ENCODE measurements at places on chromosomes 5 and 9. TPM values are rescaled to one million over a fixed set of nuclear protein-coding genes. Genes with fewer than 3 reads are reported as not detected.

DNA sequence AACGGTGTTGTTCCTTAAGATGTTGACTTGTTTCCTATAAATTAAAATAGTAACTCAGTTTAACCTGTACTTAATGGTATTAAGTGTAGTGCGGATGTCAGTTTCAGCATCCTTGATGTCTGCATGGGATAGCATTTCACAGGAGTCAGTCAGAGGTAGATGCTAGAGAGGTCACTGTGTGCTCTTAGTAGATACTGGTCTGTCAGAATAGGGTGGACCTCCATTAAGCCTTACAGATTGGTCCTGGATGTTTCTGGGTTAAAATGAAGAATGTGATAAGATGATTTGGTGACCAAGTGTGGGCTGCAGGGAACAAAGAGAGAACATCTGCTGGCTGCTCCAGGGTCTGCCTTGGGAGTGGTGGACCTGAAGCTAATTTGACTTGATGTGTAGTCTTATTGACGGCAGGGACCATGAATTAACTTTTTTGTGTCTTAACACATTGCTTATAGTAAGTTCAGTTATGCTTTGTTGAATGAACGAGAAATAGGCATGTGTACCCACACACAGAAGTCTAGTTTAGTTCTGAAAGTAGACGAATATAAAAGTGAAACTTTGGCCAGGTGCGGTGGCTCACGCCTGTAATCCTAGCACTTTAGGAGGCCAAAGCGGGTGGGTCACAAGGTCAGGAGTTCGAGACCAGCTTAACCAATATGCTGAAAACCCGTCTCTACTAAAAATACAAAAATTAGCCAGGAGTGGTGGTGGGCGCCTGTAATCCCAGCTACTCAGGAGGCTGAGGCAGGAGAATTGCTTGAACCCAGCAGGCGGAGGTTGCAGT lies 12.5 kb downstream of the RAB24 start:
- peak overlapping the region; percentile 34 for H3K27ac ChIP-seq
- peaks cover 4% of the 10 kb centered on the region for H3K4me1 ChIP-seq

The TRIM7 gene
- 0.93 TPM for total RNA-seq

GRCh38 chr5:50853151-50853550 lies 186.7 kb downstream of the PARP8 start:
- no peak overlapping the region for H3K4me3 ChIP-seq
- no peaks in the 10 kb centered on the region for H3K36me3 ChIP-seq
- H3K27ac ChIP-seq, result no peak overlapping the region
- DNase-seq, result no peak
- no peaks in the 10 kb centered on the region for H3K4me1 ChIP-seq

The PRUNE2 gene
- 63.8 TPM for total RNA-seq

The OLFM1 gene
- total RNA-seq, result 387 TPM

GRCh38 chr5:143002459-143003327 lies 232.5 kb downstream of the ARHGAP26 start:
- H3K27me3 ChIP-seq, result no peaks in the 10 kb centered on the region
- no peaks in the 10 kb centered on the region for H3K36me3 ChIP-seq
- no peaks in the 10 kb centered on the region for H3K4me1 ChIP-seq

DNA sequence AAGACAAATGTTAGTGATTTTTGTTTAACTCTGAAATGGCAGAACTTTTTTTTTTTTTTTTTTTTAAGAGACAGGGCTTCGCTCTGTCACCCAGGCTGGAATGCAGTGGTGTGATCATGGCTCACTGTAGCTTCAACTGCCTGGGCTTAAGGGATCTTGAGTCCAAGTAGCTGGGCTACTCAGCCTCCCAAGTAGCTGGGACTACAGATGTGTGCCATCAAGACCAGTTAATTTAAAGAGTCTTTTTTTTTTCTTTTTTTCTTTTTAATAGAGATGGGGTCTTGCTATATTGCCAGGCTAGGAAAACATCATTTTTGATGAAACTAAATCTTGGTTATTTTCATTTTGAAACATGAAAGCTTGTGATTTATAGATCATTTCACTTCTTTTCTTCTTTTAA lies 91.6 kb upstream of the PTCH1 start:
- DNase-seq, result no peak
- peaks cover 4% of the 10 kb centered on the region for H3K27me3 ChIP-seq
- H3K4me1 ChIP-seq, result peaks cover 7% of the 10 kb centered on the region
- H3K4me3 ChIP-seq, result no peak overlapping the region
- H3K36me3 ChIP-seq, result no peaks in the 10 kb centered on the region

The GDNF gene
- total RNA-seq, result 0.51 TPM

GRCh38 chr5:54301220-54301619 lies 9.2 kb downstream of the ARL15 start:
- H3K27ac ChIP-seq, result no peak overlapping the region
- no peak overlapping the region for H3K4me3 ChIP-seq
- H3K36me3 ChIP-seq, result no peaks in the 10 kb centered on the region
- peaks cover 37% of the 10 kb centered on the region for H3K4me1 ChIP-seq
- no peaks in the 10 kb centered on the region for H3K27me3 ChIP-seq

DNA sequence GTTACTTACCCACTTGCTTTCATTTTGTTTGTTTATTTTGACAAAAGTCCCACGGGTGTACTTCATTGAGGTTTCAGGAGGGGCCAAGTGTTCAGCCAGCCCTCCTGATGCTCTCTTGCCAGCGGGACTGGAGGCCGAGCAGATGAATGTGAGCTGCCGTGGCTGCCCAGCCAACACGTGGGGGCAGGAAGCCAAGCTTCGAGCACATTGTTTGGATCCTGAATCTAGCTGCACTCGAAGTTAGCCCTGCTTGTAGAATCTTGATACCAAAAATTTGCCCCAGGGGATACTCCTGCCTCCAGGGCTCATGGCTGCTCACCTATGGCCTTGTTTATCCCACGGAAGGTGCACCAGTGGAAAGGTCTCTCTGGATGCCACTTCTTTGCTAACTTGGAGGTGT lies 49.3 kb downstream of the RASGEF1C start:
- peaks cover 33% of the 10 kb centered on the region for H3K4me1 ChIP-seq
- no peak for DNase-seq
- no peak overlapping the region for H3K4me3 ChIP-seq
- H3K36me3 ChIP-seq, result peaks cover 22% of the 10 kb centered on the region
- peak overlapping the region; percentile 43 for H3K27ac ChIP-seq

The FAM200C gene
- 5.1 TPM for total RNA-seq

GRCh38 chr9:99262949-99263418 lies 40.9 kb downstream of the SEC61B start:
- no peaks in the 10 kb centered on the region for H3K36me3 ChIP-seq
- no peak overlapping the region for H3K4me3 ChIP-seq
- peaks cover 3% of the 10 kb centered on the region for H3K4me1 ChIP-seq
- H3K27me3 ChIP-seq, result no peaks in the 10 kb centered on the region
- no peak for DNase-seq

The CNTNAP3 gene
- 12.6 TPM for total RNA-seq

DNA sequence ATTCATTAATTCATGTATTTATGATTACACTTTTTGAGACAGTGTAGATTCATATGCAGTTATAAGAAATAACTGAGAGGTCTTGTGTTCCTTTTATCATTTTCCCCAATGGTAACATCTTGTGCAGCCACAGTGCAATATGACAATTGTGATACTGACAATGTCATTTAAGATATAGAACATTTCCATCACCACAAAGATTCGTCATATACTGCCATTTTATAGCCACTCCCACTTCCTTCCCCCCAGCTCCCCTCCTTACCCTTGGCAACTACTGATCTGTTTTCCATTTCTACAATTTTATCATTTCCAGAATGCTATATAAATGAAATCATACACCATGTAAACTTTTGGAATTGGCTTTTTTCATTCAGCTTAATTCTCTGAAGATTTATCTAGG lies 53.8 kb downstream of the NR2F1 start:
- H3K27me3 ChIP-seq, result peaks cover 2% of the 10 kb centered on the region
- H3K27ac ChIP-seq, result no peak overlapping the region
- DNase-seq, result no peak
- H3K36me3 ChIP-seq, result no peaks in the 10 kb centered on the region
- no peaks in the 10 kb centered on the region for H3K4me1 ChIP-seq

DNA sequence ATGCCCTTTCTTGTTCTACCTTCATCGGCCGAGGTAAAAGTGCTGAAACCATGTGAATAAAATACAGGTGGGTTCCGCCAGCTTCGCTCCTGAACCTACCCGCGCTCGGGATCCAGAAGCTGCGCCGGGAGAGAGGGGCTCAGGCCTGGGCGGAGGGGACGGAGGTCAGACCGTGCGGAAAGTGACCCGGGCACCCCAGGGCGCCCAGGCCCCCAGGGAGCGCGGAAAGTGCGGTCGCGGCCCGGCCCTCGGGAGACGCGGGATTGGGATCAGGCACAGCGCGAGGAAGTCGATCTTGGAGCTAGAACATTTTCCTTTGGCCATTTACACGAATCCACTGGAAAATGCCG lies 329 bp downstream of the SYK start:
- no peak overlapping the region for H3K27ac ChIP-seq
- no peak for DNase-seq
- H3K27me3 ChIP-seq, result peaks cover 12% of the 10 kb centered on the region

The PCSK5 gene
- total RNA-seq, result 9.6 TPM

Data from glutamatergic neuron (in vitro differentiated cells).